ENCODE measurements at places on chromosomes 2 and 18.

DNA sequence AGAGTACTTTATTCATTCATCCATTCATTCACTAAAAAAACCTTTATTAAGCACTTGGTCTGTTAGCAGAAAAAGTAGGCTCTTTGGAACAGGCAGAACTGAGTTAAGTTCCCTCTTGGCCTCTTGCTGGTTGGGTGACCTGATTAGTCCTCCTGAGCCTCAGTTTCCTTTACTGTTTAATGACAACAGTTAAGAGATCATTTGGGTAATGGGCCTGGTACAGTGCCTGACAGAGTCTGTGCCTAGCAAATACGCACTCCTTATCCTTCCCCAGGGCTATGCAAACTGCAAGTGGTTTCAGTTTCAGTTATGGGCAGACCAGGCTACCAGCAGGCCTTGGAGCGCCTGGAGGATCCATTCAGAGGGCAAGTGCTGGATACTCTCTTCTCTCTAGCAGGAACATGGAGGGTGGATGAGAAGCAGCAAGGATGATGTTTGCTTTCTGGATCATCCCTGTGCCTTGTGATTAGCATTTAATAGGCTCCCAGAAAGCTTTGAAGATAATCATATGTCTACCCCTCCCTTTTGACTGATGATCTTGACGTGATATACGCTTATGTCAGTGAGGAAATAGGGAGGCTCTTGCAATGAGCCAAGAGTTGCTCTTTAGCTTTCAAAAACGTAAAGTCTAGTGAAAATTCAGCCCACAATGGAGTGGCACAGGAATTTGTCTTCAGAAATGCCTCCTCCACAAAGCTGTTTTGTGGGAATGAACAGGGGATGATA is 12.4 kb upstream of the TAF1B start:
- DNase-seq = no peak

- DNase-seq = no peak
These were observed 43.3 kb upstream of the LDLRAD4 start for GRCh38 chr18:13175266-13175665.

GRCh38 chr2:106517329-106517728 is 30.2 kb downstream of the CD8B2 start:
- no peak for DNase-seq

GRCh38 chr2:122681626-122682025 is 926.2 kb downstream of the TSN start:
- DNase-seq = no peak

GRCh38 chr2:151459358-151459757 is 49.7 kb downstream of the RIF1 start:
- DNase-seq = no peak

DNA sequence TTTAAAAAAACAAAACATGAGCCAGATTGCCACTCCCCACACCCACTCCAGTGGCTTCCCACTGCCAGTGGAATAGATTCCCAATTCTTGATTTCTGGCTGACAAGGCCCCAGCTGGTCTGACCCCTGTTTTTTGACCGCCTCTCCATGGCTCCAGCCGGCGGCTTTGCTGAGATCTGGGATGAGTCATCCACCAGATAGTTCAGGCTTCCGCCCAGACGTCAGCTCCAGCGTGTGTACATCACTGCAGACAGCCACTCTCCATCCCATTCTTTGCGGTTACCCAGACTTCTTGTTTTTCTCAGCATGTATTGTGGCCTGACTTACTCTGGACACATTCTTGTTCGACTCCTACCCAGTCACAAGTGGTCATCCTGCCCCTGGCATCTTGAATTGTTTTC is 227.9 kb downstream of the GBX2 start:
- DNase-seq = peak; percentile 35

- DNase-seq = no peak
These were observed 851 bp downstream of the EIF2AK3 start for GRCh38 chr2:88626171-88627054.

DNA sequence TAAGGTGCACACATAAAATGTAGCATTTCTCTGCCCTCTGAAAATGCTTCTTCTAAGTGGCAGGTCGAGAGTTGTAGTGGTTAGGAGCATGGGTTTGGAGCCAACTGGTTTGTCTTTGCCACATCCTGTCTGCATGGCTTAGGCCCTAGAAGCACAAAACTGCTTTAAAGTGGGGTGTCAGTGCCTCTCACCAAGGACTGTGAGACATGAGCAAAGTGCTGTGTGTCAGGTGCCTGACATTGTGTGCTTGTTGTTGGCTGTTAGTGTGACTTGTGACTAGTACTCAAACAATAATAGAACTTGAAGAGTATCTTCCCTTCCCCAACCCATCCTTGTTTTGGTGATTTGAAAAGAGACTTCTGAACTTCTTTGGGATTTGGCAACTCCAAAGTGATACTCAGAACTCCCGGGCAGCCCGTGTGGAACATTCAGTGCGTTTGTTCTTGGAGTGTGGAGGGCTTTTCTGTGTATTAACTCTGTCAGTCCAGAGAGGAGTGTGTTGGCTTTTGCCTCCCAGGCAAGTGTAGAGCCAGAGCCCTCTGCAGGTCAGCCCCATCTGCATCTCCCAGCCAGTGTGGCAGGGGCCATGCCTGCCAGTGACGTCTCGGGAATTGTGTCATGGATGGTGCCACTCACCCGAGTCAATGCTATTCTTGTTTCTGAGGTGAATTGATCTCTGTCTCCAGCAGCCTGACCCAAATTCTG is 5.0 kb downstream of the MGAT5 start:
- no peak for DNase-seq

DNA sequence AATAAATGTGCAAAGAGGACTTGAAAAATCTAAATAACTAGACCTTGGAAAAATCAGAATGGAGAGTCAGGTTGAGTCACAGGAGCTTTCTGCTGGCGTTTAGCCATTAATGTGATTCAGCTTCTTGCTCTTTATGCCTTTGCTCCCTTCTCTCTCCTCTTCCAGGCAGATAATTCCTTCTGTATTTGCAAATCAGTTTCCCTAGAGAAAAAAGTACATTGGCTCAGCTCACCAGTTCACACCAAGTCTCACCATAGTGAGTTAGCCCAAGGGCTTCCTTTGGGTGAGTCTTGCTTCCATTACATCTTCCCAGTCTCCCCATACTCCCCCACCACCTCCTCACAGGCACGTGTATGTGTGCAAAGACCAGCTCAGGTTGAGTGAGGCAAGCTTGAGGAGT is 73.6 kb downstream of the CYBRD1 start:
- DNase-seq = peak; percentile 78

GRCh38 chr2:176080540-176081375 is 3.0 kb downstream of the EVX2 start:
- no peak for DNase-seq

DNA sequence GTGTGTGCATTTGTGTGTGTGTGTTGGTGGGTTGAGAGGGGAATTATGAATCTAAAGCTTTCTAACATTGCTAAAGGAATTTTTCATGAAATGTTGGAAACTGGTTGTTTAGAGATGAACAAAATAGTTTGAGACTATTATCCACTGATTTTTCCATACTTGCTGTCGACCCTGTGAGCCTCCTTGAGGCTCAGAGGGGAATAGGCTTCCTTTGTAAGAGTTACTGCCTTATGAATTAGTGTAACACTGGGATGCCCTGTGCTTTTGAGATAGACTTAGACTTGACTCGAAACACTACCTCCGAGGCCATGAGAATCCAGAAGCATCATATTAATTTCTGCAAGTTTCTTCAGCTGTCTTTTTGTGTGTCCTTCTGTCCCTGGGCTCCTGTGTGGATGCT is 37.9 kb downstream of the AQP4 start:
- no peak for DNase-seq

- DNase-seq = no peak
These were observed 84.6 kb downstream of the TMEM163 start for GRCh38 chr2:134634054-134634753.

DNA sequence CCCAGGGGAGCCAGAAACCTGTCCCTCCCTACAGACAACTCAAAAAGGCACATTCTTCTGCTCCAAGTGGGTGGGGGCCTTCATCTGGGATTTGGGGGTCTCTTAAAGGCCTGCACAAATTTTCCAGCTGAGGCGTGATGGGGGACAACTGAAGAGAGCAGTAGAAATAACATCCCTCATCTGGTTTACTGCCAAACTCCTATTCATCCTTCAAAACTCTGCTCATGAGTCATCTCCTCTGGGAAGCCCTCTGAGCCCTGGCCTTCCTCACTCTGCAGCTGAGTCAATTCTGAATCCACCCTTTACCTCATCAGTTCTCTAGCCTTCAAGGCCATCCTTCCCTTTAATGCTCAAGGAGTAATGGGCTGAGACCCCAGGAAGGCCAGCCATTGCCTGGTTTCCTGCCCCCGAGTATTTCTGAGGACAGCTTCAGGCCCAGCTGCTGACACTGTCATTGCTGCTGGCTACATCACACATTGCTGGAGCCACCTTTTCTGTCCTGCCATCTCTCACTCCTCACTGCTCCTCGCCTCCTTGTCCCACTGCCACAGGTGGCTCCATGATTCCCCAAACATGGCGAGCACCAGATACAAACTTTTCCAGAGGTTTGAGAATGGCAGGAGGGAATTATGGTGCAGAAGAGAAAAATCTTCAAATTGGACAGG is 32.2 kb upstream of the GLI2 start:
- no peak for DNase-seq

DNA sequence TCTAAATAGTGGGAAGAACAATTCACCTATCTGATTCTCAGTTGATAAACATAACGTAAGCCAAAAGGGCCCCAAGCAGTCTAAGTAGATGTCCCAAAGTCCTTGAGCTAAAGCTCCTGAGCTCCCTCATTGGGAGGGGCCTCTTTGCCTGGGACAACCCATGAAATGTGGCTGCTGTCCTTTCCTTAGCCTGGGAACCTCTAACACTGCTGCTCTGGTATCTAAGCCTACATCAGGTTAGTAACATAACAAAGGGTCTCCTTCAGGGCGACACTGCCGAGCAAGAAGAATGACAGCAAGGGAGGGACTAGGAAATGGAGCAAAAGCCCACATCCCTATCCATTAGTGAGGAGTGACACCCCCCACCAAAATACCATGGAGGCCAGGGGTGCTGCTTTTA is 98.3 kb downstream of the MAPRE2 start:
- DNase-seq = no peak

GRCh38 chr2:3960106-3960505 is 256.7 kb downstream of the DCDC2C start:
- no peak for DNase-seq

DNA sequence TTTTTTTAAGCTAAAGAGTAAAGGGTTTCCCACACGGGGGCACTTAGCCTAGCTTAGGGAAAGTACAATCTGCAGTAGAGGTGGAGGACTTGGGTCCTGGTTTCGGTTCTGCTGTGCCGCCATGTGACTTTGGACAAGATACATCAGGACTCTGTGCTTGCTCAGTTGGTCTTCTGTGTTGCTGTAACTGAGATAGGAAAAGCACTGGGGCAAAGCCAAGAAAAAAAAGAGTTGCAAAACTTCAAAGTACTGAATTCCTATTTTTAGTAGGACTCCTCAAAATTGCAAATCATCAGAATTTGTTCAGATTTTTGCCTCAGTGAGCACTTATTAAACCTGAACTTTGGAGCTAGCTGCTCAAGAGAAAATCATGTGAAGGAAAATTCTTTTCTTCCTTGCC is 96.3 kb upstream of the STON1 start:
- no peak for DNase-seq

- DNase-seq = peak; percentile 26
These were observed 404.8 kb downstream of the LNPK start for GRCh38 chr2:175597286-175597685.

DNA sequence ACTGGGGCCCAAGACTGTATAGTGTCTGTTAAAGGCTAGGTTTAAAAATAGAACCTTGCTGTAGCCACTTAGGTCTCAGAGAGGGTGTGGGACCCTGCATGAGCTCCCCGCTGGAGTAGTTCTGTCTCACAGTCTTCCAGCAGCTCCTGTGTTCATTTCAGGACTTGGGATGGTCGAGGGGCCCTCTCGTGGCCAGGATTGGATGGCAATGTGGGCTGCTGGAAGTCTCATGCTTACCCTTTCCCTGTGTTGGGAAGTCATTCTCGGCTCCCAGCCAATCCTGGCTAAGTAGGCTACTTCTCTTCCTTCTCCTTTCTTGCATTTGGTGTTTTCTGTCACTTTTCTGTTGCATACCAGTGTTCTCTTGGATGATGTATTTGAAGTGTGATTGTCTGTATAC is 284.0 kb upstream of the GCFC2 start:
- no peak for DNase-seq

GRCh38 chr2:102895376-102895775 is 133.5 kb downstream of the TMEM182 start:
- no peak for DNase-seq

GRCh38 chr2:151422917-151423439 is 13.3 kb downstream of the RIF1 start:
- DNase-seq = no peak

- no peak for DNase-seq
These were observed 135.8 kb upstream of the HAAO start for GRCh38 chr2:42928161-42928691.

GRCh38 chr2:149573760-149574159 is 13.8 kb downstream of the MMADHC start:
- DNase-seq = no peak

DNA sequence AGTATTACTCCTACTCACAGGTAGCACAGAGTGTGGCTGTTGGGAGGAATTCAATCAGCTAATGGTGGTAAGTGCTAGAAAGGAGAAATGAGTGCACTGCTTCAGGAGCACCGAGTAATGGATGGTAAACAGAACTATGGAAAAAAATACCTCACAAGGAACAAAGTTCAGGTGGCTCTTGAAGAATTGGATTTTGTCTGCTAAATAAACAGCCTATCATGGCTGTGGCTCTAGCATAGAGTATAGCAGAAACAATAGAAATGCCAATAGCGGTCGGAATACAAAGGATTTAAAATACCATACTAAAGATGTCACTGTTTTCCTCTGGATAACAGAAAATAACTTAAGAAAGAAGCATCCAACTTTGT is 482.5 kb downstream of the NUP35 start:
- no peak for DNase-seq
